ENCODE measurements at places on chromosomes 5 and 9.

DNA sequence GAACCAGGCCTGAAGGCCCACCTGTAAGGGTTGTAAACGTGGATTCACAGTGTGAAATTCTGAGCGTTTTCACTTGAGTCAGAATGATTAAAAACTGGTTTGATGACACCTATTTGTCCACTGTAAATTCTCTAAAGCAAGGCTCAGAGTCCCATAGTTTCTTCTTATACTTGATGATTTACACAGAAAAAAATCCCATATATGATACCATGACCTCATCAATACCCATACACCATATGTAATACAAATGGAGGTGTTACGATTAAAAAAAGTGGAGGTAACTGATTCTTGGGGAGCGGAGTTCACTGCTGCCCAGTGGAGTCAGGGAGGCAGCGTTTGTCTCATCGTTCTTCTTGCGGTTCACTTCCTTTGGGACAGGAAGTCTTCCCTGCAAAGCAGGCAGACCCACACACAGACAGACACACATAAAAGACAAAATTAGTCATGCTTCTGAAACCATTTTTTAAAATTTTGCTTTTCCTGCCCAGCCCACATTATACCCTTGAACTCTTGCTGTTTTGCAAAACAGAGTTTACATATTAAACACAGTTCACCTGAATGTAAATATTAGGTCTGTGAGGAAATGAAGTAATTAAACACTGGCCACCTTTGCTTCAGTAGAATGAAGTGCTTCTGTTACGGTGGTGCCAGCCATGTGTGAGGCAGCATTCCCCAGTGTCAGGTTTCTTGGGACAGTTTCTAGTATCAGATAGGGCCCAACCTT, 26.2 kb downstream of the NREP start:
- no peak for DNase-seq

DNA sequence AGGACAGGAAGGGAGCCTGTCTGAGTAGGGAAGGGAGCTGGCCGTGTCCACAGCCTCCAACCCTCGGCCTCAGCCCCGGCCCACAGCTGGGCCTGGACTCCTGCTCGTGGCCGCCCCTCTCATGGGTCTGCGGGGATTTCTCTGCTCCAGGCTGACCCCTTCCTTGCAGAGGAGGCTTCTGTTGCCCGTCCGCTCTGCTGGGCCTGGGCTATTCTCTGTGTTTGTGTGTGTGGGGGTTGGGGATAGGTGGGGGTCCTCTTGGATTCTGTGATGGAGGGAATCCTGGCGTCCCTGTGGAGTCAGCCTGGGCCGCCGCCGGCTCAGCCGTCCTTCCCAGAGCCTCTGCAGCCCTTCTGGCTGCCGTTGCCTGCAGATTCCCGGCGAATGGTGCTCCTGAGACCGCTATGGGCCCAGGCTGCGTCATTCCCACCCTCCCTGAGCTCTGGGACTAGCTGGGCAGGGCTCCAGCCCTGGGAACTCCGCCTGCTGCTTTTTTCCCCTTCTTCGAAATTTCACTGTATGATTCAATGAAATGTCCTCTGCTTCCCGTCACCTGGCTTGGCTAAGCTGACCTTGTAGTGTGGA, 64.2 kb downstream of the FGF18 start:
- DNase-seq: no peak

- peak; percentile 42 for DNase-seq
These were observed 82.4 kb downstream of the NNT start for GRCh38 chr5:43685252-43685950.

DNA sequence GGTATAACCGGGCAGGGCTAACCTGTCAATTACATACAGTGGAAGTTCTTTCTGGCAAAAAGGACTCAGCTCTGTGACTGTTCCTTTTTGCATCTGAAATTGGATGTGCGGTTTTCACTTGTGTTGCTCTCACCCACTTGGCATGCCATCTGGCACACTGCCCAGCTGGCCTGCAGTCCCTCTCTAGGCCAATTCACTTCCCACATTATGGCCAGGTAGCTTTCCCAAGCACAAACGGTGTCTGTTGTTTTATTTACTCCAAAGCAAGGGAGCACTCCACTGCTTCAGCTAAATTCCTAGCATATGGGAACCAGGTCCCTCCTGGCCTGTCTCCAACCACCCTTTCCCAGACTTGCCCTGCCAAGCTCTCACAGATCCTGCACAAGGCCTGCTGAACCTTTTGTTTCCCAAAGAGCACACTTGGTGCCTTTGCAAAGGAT, 132.5 kb downstream of the SEMA6A start:
- peak; percentile 2 for DNase-seq

GRCh38 chr5:57207681-57208080, 33.8 kb downstream of the GPBP1 start:
- DNase-seq: no peak

- no peak for DNase-seq
These were observed 21.8 kb upstream of the CEP72 start for GRCh38 chr5:590346-590745.

DNA sequence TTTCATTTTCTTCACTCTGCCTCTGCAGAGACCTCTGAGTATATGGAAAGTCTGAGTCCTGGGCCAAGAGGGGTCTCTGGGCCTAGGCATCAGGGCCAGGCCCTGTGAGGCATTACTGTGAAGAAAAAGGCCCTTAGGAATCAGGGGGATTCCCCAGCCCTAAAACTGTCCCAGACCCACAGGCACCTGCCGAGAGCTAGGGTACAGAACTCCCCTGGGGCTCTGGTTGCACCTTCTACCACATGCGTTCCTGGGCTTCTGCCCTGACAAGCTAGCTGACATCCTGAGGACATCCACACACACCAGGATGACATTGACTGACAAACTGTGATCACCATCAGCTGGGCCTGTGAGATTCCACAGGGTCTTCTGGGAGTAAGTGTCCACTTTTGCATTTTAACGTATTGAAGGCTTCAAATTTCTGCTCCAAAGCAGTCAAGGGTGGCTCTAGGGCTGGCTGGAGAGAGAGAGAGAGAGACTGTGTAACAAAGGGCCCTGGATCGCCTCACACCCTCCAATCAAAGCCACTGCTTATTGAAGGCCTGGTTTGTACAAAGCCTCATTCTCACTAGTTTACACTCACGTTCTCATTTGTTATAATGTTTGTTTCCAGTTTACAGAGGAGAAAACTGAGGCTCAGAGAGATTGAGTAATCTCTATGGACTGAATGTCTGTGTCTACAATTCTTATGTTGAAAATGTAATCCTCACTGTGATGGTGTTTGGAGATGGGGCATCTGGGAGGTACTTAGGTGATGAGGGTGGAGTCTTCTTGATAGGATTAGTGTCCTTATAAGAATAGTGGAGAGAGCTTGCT, 45.1 kb downstream of the TGFBI start:
- DNase-seq: no peak

GRCh38 chr5:89267788-89268187, 384.8 kb upstream of the MEF2C start:
- DNase-seq: no peak

- no peak for DNase-seq
These were observed 64.2 kb upstream of the SMIM23 start for GRCh38 chr5:171721464-171721863.

GRCh38 chr9:114861922-114862605, 56.2 kb upstream of the TNFSF15 start:
- DNase-seq: no peak

- peak; percentile 89 for DNase-seq
These were observed 15.9 kb downstream of the ENG start for GRCh38 chr9:127838375-127839078.

DNA sequence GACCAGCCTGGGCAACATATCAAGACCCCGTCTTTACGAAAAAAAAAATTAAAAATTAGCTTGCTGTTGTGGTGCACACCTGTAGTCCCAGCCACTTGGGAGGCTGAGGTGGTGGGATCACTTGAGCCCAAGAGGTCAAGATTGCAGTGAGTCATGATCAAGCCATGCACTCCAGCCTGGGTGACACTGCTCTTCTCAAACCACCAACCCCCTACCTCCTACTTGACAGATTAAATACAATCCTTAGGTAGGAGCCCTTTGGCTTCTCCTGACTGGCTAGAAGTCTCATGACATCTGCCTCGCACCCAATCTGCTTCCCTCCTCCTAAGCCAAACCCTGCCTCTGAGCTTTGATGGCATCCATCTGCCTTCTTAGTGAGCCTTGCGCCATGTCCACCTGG, 11.6 kb upstream of the FBP1 start:
- no peak for DNase-seq

DNA sequence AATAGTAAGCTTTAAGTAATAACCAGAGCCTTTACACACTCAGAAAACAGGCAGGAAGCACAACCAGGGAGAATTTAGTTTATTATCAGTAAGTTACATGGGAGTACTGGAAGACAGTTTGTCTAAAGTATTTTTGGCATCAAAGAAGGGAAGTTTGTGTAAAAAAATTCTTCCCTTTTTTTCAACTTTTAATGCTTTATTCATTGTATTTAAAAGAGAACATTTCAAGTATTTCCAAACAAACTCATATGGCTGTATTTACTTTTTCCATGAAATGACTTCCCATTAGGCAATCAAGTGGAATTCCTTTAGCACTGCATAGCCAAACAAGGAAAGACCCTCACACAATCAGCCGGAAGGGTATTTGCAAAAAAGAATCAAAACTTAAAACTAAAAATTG, 26.7 kb downstream of the RNF145 start:
- DNase-seq: peak; percentile 78

DNA sequence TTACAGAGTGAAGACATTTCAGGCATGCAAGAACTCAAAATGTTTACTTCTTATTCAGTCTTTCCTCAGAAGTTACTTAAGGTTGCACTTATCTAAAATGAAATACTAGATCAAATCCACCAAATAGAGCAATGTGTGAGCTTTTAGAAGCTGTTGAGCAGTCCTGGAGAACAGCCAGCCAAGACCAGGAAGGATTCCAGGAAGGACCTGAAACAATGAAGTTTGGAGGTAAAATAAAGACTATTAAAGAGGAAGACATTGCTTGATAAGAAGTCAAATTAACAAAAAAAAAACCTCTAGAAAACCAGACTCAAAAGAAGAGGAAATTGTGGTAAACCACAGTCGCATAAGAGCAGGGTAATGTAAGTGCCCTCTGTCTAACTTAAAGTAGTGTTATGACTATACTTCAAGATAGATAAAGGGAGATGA, 156.2 kb upstream of the S1PR3 start:
- DNase-seq: peak; percentile 38

GRCh38 chr9:33230756-33231622, 9.0 kb upstream of the SPINK4 start:
- no peak for DNase-seq

DNA sequence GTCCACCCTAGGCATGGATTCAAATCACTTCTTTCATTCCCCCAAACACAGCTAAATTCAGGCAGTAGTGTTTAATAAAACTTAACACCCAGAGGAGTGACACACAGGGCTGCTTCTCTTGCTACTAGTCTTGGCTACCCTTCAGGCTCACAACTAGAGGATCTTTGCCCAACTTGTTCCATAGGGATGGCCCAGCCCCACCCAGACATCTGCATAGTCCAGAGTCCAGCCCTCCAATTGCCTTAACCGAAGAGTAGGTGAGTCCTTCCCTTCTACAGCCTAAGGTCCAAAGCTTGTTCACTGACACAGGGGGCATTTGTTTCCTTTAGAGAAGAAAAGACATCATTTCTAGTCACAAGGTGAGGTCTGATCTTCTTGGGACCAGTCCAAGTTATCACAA, 15.2 kb upstream of the RXFP3 start:
- DNase-seq: no peak

DNA sequence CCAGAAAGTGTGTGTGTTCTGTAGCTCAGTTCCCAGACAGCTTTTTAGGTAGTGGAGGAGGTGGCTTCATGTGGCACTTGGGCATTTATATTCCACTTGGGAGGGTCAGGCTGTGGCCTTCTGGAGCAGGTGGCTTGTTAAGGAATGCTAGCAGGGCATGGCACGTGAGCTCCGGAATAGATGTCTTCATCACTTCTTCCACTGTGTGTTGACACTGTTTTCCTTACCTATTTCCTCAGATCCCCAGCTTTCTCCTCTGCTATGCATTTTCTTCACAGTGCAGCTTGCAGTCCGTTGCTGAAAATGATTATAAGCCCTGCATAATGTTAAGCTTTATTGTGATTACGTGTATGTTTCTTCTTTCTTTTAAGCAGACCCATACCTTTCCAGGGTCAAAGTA, 3.3 kb upstream of the MAML1 start:
- DNase-seq: no peak

GRCh38 chr5:71971862-71972261, 135.4 kb upstream of the MAP1B start:
- DNase-seq: no peak

DNA sequence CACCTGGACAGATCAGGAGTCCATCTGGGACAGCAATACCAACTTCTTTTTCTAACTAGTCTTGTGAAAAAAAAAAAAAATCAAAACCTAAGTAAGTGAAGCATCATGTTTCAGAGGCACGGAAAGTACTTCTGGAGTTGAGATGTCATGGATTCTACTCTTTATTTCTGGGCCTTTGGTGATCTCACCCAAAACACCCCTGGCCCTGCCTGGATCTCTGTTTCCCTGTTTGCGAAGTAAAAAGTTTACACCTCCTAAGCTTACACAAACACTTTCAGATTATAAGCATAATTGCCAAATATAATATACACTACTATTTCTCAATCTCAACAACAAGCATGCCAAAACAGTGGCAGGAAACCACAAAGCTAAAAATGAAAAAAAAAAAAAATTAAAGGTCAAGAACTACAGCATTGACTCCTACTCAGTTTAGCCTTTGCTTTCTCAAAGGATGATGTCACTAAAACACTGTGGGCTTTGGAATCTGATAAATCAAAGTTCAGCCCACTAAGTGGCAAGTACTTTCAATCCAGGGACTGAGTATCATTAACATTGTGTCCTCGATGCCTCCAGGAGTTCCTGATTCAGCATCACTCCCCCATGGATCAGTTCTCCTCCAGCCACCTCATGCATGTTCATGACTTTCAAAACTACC, 291.9 kb downstream of the NFIB start:
- peak; percentile 44 for DNase-seq

DNA sequence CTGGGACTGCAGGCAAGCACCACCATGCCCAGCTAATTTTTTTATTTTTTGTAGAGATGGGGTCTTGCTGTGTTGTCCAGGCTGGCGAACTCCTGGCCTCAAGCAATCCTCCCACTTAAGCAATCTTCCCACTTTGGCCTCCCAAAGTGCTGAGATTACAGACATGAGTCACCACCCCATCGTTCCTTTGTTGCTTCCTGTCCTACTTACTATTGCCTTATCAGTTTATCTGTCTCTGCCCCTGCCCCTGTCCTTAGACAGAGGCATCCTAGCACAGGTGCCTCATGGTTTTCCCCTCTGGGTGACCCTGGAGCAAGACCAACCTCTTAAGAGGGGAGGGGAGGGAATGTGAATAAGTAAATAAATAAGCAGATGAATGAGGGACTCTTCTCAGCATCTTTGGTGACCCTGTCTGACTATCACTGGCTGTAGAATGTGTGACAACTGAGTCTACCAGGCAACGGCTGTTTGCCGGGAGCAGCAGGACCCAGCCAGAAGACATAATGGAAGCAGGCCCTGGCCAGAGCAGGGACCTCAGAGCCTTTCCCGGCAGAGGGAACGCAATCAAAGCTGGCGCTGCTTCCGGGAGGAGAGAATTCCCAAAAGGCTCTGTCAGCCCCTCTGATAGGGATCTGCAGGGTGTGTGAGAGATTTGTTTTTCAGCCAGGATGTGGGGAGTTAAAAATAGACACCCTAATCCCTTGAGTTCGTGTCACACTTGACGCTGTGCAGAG, 43.8 kb upstream of the DAB2IP start:
- DNase-seq: peak; percentile 43

- DNase-seq: no peak
These were observed 78.6 kb downstream of the MRPS27 start for GRCh38 chr5:72241346-72242003.
